Left ventricle myocardium inferior (tissue), 1 donor: ENCODE measurements at places on chromosomes 11 and 22.
A peak's percentile ranks its signal among the peaks of the same experiment; 100 is the strongest.

GRCh38 chr11:57426439-57426928, 437 bp downstream of the SLC43A3 start:
- DNase-seq = no peak

- peak; percentile 53 for DNase-seq
Observed at GRCh38 chr22:19178065-19178656, 375 bp downstream of the SLC25A1 start.

- DNase-seq = no peak
Observed at GRCh38 chr11:72574548-72575460, 99.4 kb downstream of the PDE2A start.

DNA sequence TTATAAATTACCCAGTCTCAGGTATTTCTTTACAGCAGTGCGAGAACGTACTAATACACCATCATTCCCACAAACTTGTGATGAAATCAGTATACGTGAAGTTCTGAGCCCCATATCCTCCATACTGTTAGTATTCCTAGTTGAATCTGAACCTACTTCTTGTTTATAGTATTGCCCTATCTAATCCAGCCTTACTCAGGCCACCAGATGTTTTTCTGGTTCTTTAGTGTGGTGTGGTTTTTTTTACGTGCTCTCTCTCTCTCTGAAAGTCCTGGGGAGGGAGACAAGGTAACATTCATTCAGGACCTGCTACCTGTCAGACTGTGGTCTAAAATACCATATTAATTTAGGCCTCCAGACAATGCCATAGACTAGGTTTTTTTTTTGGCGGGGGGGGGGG, 47.6 kb upstream of the TEAD1 start:
- no peak for DNase-seq
